ENCODE measurements at places on chromosomes 11 and 22.

DNA sequence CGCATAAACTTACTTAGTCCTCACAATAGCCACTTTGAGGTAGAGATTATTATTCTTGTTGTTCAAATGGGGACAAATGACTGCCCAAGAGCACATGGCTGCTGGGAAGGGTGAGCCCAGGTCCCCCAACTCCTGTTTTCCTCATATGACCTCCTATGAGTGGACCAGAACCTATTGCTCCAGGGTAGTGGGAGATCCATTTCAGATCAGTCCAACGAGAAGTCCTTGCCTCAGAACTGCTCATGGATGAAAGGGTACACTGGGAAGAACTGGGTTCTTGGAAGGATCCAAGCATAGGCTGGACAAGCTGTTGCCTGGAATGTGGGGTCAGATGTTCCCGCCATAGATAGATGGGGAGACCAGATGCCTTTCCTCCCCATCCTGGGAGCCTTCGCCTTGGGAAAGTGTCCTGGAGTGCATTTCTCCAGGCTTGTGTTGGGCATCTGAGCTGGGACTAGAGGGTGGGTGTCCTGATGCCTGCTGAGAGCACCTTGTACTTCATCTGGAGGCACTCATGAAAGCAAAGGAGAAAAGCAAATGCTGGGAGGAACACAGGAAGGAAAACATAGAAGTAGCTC, 146.3 kb upstream of the B3GAT1 start:
- no peak for DNase-seq

- DNase-seq = no peak
These were observed 73.5 kb downstream of the KCNQ1 start for GRCh38 chr11:2518111-2518982.

DNA sequence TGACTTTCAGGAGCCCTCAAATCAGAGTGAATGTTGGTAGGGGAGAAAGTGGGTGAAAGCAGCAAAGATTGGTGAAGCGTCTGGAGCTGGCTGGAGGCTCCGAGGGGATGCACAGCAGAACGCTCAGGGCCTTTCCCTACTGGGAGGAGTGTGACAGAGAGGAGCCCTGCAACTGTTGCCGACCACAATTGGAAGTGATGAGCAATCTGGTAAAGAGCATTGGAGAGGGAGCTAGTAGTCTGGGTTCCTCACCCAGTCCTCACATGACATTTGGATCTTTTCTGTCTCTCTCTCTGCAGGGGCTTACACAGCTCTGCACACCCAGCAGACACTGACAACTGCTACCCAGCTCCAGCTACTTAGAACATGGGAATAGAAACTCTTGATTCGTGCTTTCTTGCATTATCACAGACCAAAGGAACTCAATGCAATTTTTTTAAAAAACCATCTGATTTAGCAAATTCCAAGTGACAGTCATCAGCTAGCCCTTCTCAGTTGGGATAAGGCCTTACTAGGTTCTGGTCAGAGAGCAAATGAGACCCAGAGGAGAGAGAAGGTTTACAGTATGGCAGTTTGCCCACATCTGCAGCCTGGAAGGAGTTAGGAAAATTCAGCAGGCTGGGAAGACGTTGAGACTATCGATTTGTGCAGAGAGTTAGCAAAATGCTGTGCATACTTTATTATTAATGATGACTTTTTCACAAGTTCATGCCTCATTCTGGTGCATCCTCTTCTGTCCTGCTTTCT, 278.0 kb upstream of the PLET1 start:
- no peak for DNase-seq

DNA sequence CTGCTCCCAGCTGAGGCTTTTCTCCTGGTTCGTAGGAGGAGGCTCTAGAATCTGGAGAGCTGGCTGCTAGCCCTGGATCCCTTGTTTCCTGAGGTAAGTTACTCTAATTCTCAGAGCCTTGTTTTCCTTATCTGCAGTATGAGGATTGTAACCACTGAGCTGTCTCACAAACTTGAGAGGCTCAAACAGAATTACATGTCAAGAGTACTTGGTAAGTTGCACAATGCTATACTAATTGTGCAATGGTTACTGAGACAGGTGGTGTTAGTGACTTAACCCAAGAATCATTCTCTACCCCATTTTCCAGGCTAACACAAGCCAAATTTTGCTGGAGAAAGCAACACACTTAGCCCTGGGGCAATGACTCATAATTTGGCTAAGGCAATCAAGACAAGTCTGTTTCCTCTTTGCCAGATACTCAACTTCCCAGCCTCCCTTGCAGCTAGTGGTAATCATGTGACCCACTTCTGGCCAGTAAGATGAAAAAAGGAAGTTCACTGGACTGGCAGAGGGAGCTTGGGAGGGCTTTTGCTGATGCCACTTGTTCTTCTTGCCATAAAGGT, 348.0 kb downstream of the TENM4 start:
- DNase-seq = no peak

DNA sequence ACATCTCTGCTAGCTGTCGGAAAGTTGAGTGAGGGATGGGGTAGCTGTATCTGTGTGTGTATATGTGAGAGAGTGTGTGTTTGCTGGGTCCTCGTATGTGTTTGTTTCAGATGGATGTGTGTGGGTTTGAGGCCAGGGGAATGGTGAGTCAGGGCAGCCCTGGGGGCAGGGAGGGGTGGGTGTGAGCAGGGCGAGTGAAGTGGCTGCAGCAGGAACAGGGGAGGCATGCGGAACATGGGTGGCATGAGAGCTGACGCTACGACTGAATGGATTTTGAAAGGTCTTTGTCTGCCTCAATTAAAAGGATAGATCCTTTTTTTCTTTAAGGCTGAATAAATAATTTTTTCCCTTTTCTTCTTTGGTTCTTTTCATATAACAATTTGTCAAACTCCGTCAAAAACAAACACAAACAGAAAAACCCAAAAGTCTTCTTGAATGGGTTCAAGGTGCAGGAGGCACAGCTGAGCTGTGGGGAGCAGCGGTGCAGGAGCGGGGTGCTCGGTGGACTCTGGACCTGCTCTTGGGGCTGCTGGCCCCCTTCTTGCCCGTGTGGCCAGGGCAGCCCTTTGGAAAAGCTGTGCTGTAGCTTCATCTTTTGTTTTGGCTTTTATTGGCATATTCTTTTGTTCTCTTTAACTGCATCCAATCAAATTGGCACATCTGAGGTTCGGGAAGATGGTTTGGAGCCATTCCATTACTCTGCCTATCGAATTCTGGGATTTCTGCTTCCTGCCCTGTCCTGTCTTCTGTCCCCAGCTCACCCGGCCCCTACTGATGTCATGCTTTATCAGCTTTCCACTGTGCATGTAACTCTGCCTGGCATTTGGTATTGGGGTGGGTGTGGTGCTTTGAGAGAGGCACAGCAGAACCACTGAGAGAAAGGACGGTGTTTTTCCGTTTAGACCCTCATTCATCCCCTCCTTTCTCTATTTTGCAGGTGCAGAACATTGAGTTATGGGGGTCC, 80.1 kb downstream of the ADAMTS15 start:
- DNase-seq = no peak

Data from GM13976 (cell line).